ENCODE measurements at places on chromosomes 3 and 15.

DNA sequence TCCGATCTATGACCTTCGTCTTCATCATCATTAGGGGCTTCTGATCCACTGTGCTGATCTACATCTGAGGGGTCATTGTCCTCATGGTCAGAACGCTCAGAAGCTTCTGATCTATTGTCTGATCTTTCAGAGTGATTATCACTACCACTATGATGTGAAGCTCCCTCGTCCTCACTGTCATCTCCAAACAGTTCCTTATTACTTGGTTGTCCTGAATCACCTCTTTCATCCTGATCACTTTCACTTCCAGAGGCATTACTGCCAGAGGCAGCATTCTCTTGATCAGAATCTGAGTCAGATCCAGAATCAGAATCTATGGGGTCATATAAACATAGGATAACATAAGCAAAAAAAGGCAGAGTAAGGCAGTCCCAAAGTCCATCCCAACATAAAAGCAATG is 5.4 kb downstream of the LEO1 start:
- DNase-seq: no peak

DNA sequence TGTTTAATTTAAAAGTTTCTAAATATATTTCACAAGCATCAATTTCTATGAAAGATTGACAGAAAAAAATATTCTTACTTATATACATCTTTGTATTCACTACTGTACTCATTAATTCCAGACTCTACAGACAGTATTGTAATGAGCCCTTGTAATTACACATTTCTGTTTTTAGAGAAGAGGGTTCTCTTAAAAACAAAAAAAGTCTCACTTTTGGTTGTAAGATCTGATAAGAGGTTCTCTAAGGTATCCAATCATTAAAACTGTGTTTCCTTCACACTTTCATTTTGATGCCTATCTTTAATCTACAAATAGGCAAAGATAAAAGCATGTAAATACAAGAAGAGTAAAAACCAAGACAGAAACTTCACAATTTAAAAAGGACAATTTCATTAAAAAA is 75.6 kb downstream of the FBXL22 start:
- DNase-seq: no peak

GRCh38 chr3:19473971-19474580 is 325.8 kb downstream of the KCNH8 start:
- no peak for DNase-seq

GRCh38 chr3:88312256-88312655 is 162.5 kb downstream of the C3orf38 start:
- DNase-seq: no peak

DNA sequence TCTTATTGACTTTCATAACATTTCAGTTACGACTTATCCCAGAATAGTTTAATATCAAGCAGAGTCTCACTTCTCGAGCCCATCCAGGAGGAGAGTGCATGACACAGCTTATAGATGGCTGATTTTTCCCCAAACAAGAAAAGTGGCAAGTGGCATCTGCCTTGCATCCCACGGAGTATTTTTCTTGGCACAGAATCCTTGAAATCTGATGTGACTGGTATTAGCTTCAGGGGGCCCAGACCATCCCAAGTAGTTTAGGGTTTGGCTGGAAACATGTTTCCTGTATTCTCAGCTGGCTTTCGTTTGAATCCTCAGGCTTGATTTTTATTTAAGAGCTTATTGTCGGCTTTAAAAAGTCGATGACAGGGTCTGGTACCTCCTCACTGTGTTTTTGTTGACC is 20.7 kb upstream of the FBXL22 start:
- DNase-seq: no peak

DNA sequence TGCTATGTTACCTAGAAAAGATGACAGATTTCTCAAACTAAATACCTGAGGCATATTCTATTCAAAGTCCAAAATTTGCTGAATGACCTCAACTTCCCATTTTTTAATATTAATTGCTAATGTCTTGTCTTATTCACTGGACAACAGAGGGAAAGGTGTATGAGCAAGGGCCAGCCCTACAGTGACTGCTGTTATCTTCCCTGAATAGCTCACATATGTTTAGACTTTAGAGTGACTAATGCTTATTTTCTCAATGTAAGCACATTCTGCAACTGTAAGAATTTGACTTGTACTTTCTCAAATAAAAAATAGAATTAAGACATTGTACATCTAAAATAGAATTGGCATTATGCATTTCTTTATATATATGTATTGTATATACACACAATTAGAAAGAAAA is 26.5 kb upstream of the AADACL2 start:
- DNase-seq: no peak

DNA sequence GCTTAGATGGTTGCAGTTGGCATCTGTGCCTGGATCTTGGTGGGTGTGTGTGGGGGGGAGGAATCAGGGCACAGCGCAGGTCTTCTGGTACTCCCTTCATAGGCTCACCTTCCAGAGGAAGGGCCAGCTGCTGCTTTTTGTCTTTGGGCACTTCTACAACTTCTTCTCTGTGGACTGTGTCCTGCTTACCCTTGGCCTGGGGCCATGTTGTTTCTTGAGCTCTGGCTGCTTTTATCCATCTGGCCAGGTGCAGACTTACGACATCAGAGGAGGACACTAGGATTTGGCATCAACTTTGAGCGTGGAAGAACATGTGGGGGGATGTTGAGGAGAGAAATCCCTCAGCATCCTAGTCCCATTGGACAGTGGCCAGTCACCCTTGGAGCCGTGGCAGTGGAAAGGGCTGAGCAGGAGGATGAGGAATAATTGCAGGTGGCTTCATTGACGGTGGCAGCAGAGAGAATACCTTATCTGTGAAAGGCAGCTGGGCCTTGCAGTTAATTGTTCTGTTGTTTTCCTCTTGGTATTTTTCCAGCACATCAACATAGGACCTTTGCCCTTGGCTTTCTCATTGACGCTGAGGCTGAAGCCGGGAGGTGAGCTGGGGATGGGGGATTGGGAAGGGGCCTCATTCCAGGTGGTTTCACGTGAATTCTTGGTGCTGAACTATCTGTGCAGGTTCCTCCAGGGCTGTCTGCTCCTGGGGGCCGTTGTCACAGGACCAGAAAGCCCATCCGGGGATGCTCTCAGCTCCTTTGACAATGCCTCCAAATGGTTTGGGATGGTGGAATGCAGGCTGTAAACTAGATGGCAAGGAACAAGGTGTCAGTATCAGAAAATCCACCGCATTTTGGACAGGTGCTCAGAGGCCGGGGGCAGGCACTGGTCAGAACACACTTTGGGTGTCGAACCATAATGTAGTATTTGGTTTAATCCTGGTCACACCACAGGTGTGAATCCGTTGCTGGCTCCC is 9.7 kb downstream of the EPHB1 start:
- DNase-seq: no peak

GRCh38 chr3:143307613-143308183 is 188.1 kb downstream of the CHST2 start:
- no peak for DNase-seq

- no peak for DNase-seq
Observed at GRCh38 chr3:29347412-29347811, 66.5 kb downstream of the RBMS3 start.

GRCh38 chr3:107272885-107273284 is 104.4 kb upstream of the CCDC54 start:
- no peak for DNase-seq

- DNase-seq: no peak
Observed at GRCh38 chr15:71249986-71250385, 134.7 kb downstream of the THSD4 start.

GRCh38 chr3:8985411-8985831 is 22.1 kb upstream of the RAD18 start:
- no peak for DNase-seq

DNA sequence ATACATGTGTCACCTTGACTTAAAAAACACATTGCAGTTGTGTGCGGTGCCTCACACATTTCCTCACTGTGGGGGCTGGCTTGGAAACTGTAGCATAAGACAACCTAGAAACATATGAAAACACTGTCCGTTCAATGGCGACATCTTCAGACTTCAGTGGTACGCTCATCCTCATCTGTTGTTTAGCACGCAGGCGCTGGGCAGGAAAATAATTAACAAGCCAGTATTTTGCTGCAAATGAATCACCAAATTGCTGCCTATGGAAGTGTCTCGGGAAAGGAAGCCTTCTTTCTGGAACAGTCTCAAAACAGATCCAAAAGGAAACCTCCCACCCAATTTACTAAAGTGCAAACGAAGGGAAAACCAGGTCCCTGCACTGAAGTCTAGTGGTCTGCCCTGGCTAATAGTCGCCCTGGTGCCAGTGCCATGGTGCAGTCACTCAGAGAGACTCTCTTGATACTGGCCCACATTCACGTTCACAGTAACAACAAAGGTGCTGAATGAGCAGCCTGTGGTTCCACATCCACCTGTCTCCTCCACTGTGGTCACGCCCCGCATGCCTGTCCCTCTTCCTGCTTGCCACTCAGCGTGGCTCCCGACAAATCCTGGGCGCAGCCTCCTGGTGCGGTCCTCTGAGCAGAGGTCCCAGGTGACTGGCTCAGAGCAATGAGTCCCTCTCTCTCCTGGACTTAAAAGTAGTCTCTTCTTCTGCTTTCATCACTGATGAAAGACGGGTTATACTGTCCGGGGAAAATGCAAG is 35.6 kb upstream of the MUC13 start:
- DNase-seq: no peak

DNA sequence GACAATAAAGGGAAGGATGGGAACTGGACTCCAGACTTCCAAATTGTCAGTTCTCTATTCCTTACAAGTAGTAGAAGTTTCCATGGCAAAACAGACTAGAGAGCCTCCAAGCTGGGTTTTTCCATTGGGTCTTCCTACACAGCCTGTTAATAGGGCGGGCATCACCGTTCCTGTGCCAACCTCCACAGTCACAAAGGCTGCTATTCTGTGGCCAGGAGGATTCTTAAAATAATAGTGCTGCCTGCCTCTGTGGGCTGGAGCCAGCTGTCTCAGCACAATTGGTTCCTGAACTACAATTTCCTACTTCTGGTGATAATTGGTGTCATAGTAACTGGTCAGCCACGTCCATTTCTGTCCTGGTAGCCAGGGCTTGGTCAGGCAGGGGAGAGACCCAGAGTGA is 38.6 kb downstream of the LYZL4 start:
- DNase-seq: no peak

DNA sequence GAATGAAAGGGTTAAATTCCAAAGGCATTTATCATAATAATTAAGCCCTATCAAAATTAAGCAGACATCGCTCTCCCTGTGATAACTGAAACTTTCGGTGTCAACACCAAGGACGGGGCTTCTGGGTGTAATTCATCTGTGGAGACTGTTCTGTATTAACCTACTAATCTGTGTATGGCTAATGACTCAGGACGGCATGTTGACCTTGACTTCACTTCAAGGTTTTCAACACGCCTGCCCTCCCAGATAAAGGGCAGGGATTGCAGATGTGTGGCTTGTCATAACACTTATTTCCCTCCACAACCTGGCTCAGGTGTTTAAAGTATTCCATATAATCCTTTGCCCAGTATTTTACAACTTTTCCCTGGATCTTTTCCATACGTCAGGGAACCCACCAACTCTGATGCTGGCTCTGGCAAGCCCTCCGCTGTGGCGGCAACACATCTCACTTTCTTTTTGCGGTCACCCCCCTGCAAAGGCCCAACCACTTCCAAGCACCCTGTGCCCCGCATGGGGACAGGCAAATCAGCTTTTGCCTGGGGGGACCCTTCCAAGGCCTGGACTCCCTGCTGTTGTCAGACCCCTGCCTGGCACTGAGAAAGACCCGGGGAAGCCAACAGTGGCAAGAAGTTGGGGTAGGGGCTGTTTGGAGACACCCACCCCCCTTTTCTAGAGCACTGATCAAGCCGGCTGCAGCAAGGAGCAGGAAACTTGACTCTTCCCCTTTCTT is 93.2 kb upstream of the MEF2A start:
- DNase-seq: no peak

DNA sequence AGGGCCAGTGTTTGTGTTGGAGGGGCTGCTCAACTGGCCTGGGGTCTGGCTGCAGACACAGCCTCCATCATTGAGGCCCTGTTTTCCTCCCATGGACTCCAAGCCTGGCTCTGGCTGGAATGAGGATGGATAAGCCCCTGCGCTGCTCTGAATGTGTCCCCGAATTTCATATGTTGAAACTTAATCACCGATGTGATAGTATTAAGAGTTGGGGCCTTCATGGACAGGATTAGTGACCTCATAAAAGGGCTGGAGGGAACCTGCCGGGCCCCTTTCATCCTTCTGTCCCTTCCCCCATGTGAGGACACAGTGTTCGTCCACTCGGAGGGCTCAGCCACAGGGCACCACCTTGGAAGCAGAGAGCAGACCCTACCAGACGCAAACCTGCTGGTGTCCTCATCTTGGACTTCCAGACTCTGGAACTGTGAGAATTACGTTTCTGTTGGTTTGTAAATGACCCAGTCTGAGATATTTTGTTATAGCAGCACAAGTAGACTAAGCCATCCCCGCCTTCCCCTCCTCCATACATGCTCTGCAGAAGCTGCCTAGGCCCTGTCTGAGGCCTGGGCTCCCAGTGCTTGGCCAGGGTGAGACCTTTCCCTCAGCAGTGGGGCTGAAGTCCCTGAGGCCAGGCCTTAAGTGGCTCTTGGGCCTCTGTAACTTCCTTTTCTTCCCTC is 3.8 kb upstream of the LCTL start:
- DNase-seq: no peak

GRCh38 chr3:122498152-122498551 is 16.6 kb downstream of the KPNA1 start:
- DNase-seq: no peak

GRCh38 chr3:10570196-10570946 is 65.0 kb upstream of the ATP2B2 start:
- no peak for DNase-seq

DNA sequence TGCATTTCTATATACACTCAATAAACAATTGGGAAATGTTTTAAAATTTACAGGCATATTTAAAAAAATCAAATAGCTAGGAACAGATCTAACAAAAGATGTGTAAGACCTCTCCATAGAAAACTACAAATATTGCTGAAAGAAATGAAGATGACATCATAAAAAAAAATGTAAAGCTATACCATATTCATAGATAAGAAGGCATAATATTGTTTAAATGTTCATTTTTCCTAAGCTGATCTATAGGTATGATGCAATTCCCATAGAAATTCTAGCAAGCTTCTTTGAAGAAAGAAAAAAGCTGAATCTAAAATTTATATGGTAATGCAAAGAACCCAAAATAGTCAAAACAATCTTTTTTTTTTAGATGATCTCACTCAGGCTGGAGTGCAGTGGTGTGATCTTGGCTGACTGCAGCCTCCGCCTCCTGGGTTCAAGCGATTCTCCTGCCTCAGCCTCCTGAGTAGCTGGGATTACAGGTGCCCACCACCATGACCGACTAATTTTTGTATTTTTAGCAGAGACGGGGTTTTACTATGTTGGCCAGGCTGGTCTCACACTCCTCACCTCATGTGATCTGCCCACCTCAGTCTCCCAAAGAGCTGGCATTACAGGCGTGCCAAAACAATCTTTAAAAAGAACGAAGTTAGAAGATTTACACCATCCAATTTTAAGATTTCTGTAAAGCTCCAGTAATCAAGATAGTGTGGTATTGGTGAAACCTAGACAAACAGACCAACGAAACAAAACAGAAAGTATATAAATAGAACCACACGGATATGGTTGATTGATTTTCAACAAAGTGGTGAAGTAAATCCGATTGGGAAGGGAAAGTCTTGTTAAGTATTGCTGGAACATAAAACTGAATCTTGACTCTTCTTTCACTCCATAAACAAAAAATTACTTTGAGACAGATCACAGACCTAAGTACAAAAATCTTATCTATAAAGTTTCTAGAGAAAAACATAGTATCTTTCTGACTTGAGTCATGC is 6.3 kb upstream of the BHLHE40 start:
- DNase-seq: no peak
